ENCODE measurements at places on chromosomes 13 and 19.

DNA sequence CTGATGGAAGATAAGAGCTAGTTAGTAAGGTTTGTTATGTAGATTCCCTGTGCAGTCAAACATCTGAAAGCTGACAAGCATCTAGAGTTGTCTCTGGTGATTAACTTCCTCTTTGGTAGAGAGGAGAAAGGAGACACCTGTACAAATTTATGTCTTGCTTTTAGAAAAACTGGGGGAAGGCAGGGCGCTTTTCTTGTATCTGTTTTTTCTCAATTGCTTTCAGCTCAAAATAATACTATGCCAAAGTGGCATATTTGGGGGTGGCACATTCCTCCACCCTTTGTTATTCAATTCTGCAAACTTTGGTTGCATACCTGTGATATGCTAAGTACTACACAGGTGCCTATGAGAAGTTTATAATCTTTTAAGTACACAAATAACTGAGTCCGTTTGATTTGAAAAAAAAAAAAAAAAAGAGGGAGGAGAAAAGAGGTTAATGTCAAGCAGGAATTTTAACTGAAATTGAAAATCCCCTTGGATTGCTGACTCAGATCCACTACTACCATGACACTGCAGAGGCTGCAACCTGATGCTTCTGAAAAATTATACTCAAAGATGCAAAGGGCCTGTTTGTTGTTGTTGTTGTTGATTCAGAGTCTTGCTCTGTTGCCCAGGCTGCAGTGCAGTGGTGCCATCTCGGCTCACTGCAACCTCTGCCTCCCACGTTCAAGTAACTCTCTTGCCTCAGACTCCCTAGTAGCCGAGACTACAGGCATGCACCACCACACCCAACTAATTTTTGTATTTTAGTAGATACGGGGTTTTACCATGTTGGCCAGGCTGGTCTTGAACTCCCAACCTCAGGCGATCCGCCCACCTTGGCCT lies 164.8 kb upstream of the NBEA start:
- no peak for DNase-seq

- no peak for DNase-seq
Observed at GRCh38 chr19:3359015-3359918, 7.1 kb upstream of the NFIC start.

DNA sequence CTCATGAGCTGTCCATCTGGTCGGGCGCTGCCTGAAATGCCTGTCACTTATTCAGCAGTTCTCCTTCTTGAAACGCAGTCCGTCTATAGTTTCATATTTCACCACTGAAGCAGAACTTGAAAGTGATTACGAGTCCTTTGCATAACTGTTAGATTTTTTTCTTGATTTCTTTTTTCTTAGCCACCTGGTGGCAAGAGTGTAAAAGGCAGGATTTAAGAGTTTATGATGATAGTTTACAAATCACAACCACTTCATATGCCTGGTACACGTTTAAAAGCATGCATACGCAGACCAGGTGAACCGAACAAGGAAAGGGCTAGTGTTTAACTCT lies 45.8 kb downstream of the GGACT start:
- DNase-seq = no peak

- no peak for DNase-seq
Observed at GRCh38 chr19:44109458-44109857, 3.7 kb upstream of the ZNF225 start.

GRCh38 chr13:112124141-112124540 lies 57.2 kb downstream of the SOX1 start:
- no peak for DNase-seq

DNA sequence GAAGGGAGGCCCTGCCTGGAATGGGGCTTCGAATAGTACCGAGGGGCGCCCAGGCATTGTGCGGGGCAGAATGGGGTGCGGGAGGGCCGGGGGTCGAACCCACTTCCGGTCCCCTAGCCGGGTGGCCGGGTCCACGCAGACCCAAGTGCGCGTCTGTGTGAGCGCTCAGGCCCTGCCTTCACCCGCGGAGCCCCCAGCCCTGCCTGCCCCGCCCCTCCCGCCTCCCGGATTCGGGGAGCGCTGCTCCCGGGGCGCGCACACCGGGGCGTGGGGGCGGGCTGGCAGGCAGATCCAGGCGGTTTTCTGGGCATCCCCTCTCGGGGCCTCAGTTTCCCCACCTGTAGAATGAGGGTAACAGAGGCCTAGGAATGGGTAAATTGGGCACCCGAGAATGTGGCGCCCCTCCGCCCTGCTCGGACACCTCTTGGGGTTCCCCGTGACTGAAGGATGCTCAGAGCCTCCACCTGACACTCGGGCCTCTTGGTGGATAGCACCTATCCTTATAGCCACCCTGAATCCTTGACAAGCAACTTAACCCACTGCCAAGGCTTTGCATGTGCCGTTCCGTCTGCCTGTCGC lies 682 bp downstream of the PIK3R2 start:
- DNase-seq = no peak

Measured in D721Med (cell line).